ENCODE measurements at places on chromosomes 7 and 10. TPM values are rescaled to one million over a fixed set of nuclear protein-coding genes. Genes with fewer than 3 reads are reported as not detected.

- DNase-seq, result no peak
These were observed 80.2 kb downstream of the RHOBTB1 start for GRCh38 chr10:60863796-60864195.

GRCh38 chr7:128838109-128838779 is 8.0 kb downstream of the FLNC start:
- no peak for DNase-seq

DNA sequence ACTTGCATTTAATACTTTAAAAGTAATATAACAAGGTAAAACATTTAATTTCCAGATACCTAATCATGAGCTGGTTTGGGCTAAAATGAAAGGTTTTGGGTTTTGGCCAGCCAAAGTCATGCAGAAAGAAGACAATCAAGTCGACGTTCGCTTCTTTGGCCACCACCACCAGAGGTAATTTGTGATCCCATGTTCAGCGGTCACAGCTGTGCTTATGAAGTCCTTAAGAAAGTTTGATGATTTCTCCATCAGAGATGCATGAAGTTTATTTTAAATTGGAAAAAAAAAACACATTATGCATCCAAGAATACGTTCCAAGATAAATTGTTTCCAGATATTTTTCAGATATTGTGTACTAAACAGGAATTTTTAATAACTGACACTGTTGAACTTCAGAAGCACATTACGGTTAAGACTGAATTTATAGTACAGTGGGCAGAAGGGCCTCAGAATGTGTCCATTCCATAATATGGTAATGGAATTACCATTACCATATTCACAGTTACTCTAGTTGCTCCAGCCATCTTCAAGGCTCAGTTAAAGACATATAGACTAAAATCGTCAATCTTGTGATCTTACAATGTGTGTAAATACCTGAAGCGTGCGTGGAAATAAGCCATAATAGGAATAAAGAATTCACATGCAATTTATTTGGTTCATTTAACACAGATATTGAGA is 106.8 kb downstream of the ZMYND11 start:
- no peak for DNase-seq

DNA sequence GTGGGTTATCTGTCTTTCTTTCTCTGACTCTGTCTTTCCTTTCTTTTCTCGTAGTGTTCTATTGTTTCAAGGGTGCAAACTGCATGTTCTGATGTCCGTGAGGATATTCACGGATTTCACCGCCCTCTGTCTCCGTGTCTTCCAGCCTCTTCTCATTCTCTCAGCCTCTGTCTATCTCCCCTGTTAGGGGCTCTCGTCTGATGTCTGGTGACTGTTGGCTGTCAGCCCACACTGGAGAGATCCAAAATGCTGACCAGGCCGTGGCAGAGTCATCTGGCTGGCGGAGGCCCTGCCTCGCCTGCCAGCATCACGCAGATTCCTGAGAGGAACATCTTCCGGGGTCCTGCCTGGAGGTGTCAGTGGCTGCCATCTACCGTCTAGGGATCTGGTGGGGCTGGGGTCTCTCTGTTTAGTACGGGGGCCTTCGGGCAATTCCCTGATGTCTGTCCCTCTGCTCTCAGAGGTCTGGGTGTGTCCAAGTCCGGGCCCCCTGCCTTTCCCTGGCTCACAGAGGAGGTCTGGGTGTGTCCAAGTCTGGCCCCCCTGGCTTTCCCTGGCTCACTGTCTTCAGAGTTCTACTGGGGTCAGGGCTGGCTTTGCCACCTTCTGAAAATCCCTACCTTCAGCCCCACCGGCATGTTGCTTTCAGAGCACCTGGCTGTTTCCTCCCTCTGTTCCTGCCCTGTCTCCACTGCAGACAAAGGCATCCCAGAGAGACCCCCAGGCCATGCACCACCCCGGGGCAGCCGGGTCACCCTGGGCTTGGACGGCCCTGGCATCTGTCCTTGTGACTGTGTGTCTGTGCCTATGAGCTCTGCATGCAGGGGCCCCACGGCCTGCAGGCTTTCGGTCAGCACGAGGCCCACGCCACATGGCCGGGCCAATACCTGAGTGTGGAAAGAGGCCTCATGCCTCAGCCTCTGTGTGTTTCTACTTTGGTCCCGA is 14.0 kb upstream of the SCART1 start:
- DNase-seq, result peak; percentile 2

- DNase-seq, result peak; percentile 23
These were observed 22.6 kb upstream of the ICA1 start for GRCh38 chr7:8284606-8285005.

- DNase-seq, result no peak
These were observed 85.3 kb upstream of the DIP2C start for GRCh38 chr10:774661-775244.

DNA sequence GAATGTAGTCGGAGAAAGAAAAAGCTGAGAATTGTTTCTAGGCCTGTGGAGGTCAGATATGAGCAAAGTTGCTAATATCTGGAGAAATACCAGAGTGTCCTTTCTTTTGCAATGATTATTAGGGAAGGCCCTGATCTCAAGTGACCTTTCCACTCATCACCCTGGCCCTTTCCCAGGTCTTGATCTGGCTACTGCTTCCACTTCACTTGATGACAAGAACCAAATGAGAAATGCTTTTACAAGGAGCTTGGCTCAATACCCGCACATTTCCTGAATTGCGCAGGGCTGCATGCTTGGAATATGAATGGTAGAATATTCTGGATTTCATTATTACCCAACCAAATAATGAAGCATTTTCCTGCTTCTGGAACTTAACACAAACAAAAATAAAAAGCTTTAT is 104.6 kb downstream of the ITGB8 start:
- DNase-seq, result no peak

DNA sequence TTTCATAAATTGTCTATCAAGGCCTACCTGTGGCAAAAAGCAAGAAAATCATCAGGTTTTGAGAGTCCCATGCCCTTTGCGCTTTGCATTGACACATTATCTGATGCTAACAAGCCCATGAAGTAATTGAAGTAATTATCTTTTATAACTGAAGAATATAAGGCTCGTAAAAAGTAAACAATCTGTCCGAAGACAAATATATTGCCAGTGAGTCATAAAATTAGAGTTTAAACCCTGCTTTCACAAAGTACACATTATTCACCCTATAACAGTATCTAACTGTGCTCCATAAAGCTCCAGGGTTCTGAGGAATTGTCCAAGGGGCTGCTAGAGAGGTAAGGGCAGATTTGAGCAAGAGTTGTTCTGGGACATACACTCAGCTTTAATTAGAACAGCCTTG is 102.3 kb upstream of the PPP1R3A start:
- DNase-seq, result no peak

- no peak for DNase-seq
These were observed 27.7 kb downstream of the SHOC2 start for GRCh38 chr10:110947061-110947595.

DNA sequence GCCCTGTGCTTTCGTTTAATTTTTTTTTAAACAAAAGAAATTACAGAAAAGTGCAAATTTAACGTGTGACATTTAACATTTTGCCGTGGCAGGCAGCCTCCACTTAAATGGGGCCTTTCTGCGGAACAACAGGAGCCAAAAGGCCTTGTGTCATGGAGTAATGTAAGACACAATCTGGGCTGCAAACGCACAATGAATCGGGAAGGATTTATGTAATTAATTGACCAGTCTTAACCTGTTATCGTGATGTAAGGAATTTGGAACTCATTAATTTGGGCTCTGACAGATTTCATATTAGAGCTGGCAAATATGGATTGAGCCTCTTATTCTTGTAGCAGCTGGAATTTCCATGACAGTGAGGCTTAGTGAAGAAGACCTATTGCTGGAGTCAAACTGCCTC is 86.4 kb downstream of the SNX10 start:
- DNase-seq, result no peak

DNA sequence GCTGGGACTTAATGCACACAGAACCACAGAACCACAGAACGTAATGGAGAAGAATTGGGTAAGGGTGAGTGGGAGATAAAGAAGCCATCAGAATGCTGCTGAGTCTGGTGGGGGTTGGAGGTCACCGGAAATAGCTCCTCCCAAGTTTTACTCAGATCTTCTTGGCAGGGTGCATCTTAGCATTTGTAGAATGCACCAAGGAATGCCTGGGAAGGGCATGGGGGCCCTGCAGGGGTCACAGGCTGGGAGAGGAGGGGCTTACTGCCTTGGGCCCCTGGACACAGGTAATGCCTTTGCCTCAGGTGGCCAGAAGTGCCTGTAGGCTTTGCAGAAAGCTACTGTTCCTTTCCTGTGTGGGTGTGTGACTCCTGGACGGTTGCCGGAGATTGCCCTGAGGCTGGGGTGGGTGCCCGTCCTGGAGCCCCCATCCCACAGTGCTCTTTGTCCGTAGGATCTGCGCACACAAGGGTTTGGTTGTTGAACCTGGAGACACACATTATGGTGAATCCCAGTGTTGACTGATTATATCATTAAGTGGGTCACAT is 55.1 kb downstream of the MGMT start:
- no peak for DNase-seq

DNA sequence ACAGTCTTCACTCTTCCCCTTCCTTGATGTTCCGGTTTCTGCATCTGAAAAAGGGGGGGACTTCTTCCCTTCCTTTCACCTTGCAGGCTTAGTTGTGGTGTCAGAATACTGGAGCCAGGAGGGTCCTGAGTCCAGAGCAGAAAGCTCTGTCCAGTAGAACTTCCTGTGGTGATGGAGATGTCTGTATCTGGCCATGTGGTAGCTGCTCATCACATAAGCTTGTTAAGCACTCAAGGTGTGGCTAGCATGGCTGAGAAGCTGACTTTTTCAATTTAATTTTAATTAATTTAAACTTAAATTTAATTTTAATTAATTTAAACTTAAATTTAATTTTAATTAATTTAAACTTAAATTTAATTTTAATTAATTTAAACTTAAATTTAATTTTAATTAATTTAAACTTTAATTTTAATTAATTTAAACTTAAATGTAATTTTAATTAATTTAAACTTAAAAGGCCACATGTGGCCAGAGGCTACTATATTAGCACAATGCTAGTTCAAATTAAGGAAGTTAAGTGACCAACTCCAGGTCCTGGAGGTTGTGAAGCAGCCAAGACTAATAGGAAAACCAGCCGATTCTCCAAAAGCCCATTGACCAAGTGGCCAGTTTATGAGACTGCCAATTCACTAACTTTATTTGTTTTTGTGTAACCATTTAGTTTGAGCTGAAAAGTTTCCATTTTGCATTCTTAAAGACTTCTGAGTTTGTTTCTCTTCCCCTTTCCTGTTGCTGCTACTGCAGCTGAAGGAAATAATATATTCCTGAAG is 16.3 kb downstream of the MSRB2 start:
- no peak for DNase-seq

DNA sequence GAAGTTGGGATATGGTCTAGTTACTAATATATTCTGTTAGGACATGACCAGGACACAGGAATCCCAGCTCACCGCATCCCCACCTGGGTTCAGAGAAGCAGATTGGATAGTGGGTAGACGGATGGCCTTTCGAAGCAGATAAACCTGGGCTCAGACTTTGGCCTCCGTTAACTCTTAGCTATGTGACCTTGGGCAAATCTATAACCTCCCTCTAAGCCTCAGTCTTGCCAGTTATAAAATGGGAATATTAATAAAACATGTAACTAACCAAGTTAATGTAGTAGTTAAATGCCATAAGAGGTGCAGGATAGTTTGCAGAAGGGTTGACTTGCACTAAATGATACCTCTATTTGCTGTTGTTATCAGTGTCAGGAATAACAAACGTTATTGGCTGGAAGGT is 127.6 kb upstream of the JCAD start:
- no peak for DNase-seq

- peak; percentile 71 for DNase-seq
These were observed 12.2 kb downstream of the UBE3C start for GRCh38 chr7:157150882-157151281.

DNA sequence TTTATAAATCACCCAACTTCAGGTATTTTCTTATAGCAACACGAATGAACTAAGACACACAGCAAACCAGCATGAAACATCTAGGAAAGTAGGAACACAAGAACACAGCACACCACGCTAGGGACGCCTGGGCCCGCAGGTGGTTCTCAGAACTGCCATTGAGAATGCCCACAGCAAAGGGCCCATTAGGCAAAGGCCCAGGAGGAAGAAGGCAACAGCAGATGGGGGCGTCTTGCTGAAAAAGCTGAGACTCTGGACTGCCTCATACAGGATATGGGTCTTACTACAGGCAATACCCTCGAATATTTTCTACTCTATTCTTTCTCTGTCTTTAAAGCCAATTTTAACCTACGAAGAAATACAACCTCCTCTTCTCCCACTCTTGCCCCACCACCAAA is 77.3 kb downstream of the PARD3 start:
- DNase-seq, result no peak

- DNase-seq, result no peak
These were observed 264.2 kb upstream of the SLC26A5 start for GRCh38 chr7:103710247-103710646.

- DNase-seq, result no peak
These were observed 265.7 kb upstream of the BMPER start for GRCh38 chr7:33639552-33640197.

- DNase-seq, result peak; percentile 32
These were observed 29.2 kb downstream of the FAM3C start for GRCh38 chr7:121366852-121367431.

GRCh38 chr10:120555842-120556532 is 99.0 kb downstream of the PLPP4 start:
- no peak for DNase-seq

DNA sequence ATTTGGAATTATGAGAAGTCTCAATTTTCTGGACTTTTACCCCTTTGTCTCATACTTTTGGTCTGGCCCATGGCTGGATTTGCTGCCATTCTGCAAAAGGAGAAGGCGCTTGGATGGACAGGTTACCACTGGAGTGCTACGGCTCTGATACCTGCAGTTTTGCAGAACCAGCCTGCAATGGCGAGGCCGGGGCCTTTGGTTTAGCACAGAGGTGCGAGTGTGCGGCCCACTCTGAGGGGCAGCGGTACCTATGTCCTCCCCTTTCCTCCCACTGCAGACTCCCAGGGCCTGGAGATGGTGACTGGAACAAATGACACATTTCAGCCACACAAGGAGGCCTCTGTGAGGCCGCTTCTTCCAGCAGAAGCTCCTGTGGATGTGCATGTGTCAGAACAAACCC is 11.9 kb downstream of the ZNF777 start:
- no peak for DNase-seq

DNA sequence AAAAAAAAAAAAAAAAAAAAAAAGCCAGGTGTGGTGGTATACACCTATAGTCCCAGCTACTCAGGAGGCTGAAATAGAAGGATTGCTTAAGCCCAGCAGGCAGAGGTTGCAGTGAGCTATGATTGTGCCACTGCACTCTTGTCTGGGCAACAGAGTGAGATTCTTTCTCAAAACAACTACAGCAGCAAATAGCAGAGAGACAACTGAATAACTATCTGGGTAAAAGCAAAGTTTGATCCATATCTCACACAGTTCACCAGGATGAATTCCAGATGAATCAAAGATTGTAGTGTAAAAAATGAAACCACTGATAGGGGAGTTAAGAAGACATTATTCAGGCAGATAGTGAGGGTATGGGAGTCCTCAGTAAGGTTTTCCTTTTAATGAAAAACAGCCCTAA is 11.4 kb upstream of the NUB1 start:
- no peak for DNase-seq

Gene SKIDA1
- 2.3 TPM for total RNA-seq

Gene TMEM120A
- total RNA-seq, result 50.7 TPM

Gene RPEL1
- 0.10 TPM for total RNA-seq

Gene PNLIP
- 0.13 TPM for total RNA-seq

Gene SPAM1
- total RNA-seq, result 0.28 TPM

Gene HABP2
- total RNA-seq, result 109 TPM

Gene NYAP1
- total RNA-seq, result 1.6 TPM

Gene FGFR2
- 90.4 TPM for total RNA-seq

Gene CLCN1
- total RNA-seq, result not detected

Gene ZNF679
- total RNA-seq, result not detected
